GM23338 (cell line): ENCODE measurements at places on chromosomes 3 and 15. TPM values are rescaled to one million over a fixed set of nuclear protein-coding genes. Genes with fewer than 3 reads are reported as not detected.

Gene LYSMD4
- total RNA-seq, result 20.9 and 23.8 TPM in 2 replicates

Gene NR2F2
- not detected in 2 replicates for total RNA-seq

Gene TRAT1
- not detected in 2 replicates for total RNA-seq

Gene EIF3J
- 58.8 and 62.7 TPM in 2 replicates for total RNA-seq

Gene SLC12A1
- total RNA-seq, result 0.19 and 0.59 TPM in 2 replicates

Gene IQSEC1
- 36.2 and 51.9 TPM in 2 replicates for total RNA-seq

Gene ST3GAL6
- 3.7 and 4.7 TPM in 2 replicates for total RNA-seq

Gene SMCO1
- not detected in 2 replicates for total RNA-seq

Gene FOXB1
- 3.1 and 4.7 TPM in 2 replicates for total RNA-seq

Gene GPR87
- total RNA-seq, result not detected in 2 replicates

Gene GFM1
- 54.7 and 59.9 TPM in 2 replicates for total RNA-seq

Gene DCUN1D1
- total RNA-seq, result 53.5 and 64.8 TPM in 2 replicates

Gene PIGB
- 6.1 and 10.1 TPM in 2 replicates for total RNA-seq

Gene UBA7
- total RNA-seq, result 0.14 and 0.50 TPM in 2 replicates

Gene RARRES1
- total RNA-seq, result 0.10 TPM in 1 of 2 replicates, not detected in the other

Gene CIDEC
- total RNA-seq, result not detected in 2 replicates

Gene RTP3
- 0.97 TPM in 1 of 2 replicates, not detected in the other for total RNA-seq

Gene SST
- total RNA-seq, result not detected in 2 replicates

Gene PRR20G
- not detected in 2 replicates for total RNA-seq

Gene FSTL1
- 258 and 272 TPM in 2 replicates for total RNA-seq

Gene PLS1
- 39.0 and 42.2 TPM in 2 replicates for total RNA-seq

Gene PRTG
- total RNA-seq, result 2.3 and 3.4 TPM in 2 replicates

Gene SI
- not detected in 2 replicates for total RNA-seq

Gene EPHA3
- total RNA-seq, result 0.21 and 0.47 TPM in 2 replicates

Gene GRAMD2A
- total RNA-seq, result 2.8 and 3.3 TPM in 2 replicates

Gene TRIM42
- total RNA-seq, result not detected in 2 replicates

Gene FEZF2
- total RNA-seq, result 0.50 TPM in 1 of 2 replicates, not detected in the other

Gene WNT7A
- 0.04 TPM in 1 of 2 replicates, not detected in the other for total RNA-seq

Gene GOLGA6A
- 2.1 and 7.5 TPM in 2 replicates for total RNA-seq
